Brain pericyte (primary cell): ENCODE measurements at places on chromosomes 11 and 22.
A peak's percentile ranks its signal among the peaks of the same experiment; 100 is the strongest.

- DNase-seq, result no peak
Observed at GRCh38 chr11:19580646-19581045, 132.0 kb upstream of the NAV2 start.

DNA sequence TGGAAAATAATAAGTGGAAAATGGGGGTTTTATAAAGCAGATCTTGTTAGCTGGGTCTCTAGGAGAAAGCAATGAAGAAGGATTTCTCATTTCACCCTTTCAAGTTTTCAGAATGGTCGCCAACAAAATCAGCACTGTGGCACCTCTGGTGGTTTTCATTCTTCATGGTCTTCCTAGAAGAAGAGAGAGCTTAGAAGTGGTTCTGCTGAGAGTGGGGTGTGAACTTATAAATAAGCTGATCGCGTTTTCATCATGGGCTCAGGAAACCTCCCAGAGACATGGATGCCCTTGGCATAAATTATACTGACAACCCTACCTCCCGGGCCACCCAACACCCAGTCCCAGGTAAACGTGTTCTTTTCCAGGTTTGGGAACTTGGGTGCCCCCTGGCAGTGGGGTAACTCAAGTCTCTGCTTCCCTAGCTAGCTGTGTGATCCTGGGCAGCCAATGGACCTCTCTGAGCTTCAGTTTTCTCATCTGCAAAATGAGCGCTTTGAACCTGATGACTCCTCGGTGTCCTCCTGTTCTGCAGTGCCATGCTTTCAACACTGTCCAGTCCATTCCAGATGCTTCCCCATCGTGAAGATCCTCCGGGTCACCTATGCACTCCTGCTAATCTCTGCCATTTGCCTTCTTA, 72.6 kb upstream of the GRAMD1B start:
- no peak for DNase-seq

GRCh38 chr11:17014833-17015626, 816 bp upstream of the PLEKHA7 start:
- no peak for DNase-seq

GRCh38 chr11:102345904-102346303, 1.1 kb upstream of the BIRC2 start:
- no peak for DNase-seq

DNA sequence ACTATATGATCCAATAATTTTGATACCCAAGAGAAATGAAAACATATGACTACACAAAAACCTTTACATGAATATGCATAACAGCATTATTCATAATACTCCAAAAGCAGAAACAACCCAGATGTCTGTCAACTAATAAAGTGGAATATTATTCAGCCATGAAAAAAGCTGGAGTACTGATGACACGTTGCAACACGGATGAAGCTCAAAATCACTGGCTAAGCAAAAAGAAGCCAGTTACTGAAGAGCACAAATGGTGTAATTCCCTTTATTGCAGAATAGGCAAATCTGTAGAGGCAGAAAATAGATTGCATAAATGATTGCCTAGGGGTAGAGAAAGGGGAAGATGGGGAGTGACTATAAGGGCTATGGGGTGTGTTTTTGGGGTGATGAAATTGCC, 117.6 kb upstream of the FGF3 start:
- no peak for DNase-seq

- no peak for DNase-seq
Observed at GRCh38 chr11:67644042-67644441, 4.5 kb upstream of the TBX10 start.

GRCh38 chr22:25482868-25483639, 81.4 kb upstream of the GRK3 start:
- no peak for DNase-seq

GRCh38 chr11:59671471-59671870, 2.6 kb upstream of the PATL1 start:
- DNase-seq, result no peak

DNA sequence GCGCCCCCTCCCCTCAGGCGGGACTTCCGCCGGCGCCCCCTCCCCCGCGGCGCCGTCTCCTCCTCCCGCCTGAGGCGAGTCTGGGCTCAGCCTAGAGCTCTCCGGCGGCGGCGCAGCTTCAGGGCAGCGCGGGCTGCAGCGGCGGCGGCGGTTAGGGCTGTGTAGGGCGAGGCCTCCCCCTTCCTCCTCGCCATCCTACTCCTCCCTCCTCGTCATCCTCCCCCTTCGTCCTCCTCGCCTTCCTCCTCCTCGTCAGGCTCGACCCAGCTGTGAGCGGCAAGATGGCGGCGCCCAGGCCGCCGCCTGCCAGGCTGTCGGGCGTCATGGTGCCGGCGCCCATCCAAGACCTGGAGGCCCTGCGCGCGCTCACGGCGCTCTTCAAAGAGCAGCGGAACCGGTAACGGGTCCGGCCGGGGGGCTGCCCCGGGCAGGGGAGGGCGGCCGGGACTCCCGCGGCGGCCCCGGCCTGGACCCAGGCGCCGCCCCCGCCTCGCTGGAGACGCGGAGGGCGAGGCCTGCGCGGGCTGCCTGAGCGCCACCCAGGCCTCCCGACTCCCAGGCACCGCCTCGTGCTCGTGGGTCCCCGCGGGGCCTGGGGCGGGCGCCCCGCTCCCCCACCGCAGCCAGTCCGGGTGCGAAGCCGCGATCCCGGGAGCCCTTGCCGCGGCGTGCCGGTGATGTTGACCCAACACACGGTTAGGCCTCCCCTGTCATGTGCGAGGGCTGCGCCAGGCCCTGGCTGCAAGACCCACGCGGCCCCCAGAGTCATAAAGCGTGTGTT, at the start of gene ATXN10:
Gene ATXN10 (plus strand): TSS at position 52 of the 781 bp plus-strand sequence. CDS start 230 bp downstream, at position 282.
- peak; percentile 38 for DNase-seq

DNA sequence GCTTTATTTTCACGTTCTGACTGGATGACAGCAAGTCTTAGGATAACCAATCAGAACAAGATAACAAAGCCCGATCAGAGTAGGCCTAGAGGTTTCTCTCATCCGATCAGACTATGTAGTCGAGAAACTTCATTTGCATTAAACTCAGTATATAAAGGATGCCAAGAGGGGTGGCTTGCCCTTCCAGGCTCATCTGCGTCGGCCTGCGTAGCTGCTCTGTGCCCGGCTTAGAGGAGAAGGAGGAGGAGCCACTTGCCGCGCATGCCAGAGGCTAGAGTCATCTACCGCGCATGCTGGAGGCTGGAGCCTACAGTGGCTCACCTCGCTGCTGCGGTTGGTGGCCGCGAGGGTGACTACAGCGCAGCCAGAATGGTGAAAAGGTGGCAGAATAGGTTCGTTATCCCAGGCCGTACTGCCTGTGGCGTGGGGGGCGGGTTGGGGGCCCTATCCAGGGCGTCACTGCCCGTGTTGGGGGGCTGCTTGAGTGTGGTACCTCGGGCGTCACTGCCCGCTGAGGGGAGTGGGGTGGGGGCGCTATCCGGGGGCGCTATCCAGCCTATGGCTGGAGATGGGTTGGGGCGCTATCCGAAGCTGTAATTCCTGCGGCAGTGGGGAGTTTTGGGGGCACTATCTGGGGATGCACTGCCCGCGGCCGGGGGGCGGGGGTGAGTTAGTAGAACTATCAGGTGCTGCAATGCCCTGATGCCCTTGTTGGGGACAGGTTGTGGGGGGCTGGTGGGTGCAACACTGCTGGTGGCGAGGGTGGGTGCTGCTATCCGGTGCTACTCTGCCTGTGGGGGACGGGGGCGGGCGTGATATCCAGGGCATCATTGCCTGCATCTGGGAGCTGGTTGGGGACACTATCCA, at the start of gene RFPL2:
Gene RFPL2 (minus strand): TSS at position 218 of the 867 bp plus-strand sequence. CDS start 2,622 bp downstream, outside the sequence.
- DNase-seq, result no peak

DNA sequence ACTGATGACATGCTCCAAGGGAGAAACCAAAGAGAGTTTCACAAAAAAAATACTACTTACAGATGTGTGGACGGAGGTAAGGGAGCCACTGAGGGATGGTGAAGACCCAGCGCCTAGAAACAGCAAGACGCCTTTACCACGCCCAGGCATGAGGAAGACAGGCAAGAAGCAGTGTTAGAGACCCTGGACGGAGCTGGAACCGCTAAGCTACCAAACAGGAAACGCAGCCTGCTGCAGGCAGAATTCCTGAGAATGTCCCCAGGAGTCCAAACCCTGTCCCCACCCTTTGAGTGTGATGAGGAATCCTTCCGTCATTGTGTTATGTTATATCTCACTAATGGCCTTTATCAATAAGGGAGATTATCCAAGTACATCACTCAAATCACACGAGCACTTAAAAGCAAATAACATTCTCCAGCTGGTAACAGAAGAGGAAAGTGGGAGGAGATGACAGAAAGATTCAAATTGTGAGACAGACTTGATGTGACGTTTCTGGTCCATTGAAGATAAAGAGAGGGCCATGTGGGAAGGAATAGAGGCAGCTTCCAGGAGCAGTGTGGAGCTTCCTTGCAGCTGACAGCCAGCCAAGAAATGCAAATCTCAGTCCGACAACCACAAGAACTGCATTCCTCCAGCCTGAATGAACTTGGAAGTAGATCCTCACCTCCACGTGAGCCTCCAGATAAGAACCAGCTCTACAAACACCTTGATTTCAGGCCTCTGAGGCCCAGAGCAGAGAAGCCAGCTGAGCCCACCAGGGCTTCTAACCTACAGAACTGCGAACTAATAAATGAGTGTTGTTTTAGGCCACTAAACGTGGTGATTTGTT, 19.1 kb downstream of the FAM181B start:
- DNase-seq, result no peak

GRCh38 chr11:32444186-32444585, 8.8 kb upstream of the WT1 start:
- no peak for DNase-seq

GRCh38 chr22:45510376-45511232, 7.9 kb downstream of the FBLN1 start:
- no peak for DNase-seq

GRCh38 chr11:122100037-122100755, 15.8 kb downstream of the BLID start:
- DNase-seq, result no peak

- DNase-seq, result no peak
Observed at GRCh38 chr11:35063488-35063931, 75.5 kb upstream of the CD44 start.
